ENCODE measurements at places on chromosomes 4 and X.

DNA sequence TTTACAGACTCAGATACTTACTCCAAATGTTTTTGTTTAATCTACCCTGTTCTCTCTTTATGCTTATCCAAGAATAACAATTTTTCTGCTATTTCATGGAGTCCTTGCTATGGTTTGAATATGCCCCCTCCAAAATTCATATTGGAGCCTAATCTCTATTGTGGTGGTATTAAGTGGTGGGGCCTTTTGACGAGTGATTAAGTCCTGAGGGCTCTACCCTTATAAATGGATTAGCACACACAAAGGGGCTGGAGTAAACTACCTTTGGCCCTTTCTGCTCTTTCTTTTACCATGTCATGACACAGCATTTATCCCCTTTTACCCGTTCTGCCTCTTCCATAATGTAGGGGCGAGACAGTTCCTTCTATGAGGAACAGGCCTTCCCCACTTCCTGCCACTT lies 285.5 kb downstream of the GASK1B start:
- DNase-seq: no peak

- peak; percentile 27 for DNase-seq
Measured at GRCh38 chr4:75708218-75708691, 16.1 kb upstream of the USO1 start.

DNA sequence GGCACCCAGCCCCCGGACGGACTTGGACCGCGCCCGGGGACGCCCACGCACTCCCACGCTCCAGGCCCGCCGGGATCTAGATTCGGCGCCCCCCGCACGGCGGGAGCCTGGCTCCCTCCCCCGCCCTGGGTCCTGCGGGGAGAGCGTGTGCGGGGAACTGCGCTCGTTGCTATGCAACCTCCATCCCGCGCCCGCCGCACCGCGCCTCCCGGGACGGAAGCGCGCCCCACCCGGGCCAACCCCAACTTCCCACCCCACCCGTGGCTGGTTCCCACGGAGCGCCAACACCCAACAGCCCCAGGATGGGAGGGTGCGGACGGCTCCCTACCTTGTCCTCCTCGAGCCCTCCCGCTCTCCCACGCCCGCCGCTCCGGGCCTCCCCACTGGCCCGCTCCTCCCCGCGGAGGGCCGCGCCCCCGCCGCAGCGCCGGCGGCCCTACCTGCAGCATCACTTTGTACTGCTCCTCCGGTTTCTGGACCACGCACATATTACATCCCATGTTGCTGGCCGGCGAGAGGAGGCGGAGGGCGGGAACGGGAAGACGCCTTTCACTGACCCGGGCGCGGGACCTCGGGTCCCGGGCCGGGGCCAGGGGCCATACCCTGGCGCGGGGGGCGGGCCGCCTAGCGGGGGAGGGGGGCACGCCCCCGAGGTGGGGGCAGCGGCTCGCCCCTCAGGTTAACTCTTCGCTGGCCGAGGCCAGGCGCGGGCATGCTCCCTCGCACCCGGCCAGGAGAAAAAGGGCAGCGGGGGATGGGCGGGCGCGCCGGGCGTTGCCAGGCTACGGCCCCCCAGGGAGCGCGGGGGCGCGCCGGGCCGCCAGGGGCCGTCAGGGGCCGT lies at the start of gene PDZD4:
Gene PDZD4 (minus strand): TSS at position 746 of the 841 bp plus-strand sequence. CDS start 246 bp downstream, at position 500.
- DNase-seq: no peak

DNA sequence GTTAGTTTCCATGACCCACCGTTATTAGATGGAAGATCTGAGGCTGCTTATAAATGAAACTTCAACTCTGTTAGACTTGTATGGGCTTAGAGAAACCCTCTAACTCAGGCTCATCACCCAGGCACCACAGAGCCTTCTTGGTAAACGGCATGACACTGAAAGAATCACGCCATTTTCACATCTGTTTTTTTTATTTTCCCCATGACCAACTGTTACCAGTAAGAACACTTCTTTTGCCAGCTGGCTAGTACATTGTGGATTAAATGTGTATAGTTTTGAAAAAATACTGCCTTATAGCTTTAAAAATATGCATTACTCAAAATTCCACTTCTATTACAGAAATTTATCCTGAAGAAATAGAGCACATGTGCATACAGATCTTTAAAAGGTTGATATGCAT lies 48.0 kb upstream of the APELA start:
- DNase-seq: no peak

- no peak for DNase-seq
Measured at GRCh38 chr4:125344198-125344597, 29.4 kb downstream of the FAT4 start.

DNA sequence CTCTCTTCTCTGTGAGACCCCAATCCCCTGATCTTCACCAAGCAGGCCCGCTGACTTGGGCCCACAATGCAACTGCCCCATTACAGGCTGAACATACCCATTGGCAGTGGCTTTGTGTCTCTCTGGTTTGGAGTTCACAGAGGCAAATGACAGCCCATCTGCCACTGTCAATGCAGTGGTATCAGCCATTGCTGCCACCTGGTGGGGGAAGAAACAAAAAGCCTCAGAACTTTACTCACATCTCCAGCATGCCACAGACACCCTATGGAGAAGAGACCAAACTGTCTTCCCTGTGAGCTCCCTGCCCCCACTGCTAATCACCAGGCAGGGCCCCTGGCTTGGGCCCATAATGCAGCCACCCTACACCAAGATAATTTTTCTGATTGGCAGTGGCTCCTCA lies 729.3 kb upstream of the ACTRT1 start:
- DNase-seq: no peak

DNA sequence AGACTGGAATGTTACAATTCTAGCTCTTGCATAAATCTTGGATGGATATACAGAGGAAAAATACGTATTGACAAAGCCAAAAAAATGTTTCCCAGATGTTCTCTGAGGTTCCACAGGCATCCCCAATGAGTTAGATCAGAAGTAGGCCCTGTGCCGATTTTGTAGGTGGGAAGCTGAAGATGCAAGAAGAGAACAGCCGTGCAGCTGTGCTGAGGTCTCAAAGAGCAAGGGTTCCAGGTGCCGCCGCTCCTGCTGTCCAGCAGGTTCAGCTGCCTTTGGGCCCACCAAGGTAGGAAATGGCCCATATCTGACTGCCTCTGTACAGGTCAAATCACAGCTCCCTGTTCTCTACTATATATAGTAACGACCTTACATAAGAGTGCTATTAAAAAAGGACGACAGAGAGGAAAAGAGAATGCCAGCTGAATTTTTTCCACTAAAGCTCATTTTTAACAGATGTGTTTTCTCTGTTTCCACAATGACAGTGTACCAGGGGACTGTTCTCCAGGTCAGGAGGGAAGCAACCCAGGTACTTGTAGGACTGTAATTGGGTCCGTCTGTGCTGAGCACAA lies 155.6 kb downstream of the CBR4 start:
- DNase-seq: no peak

DNA sequence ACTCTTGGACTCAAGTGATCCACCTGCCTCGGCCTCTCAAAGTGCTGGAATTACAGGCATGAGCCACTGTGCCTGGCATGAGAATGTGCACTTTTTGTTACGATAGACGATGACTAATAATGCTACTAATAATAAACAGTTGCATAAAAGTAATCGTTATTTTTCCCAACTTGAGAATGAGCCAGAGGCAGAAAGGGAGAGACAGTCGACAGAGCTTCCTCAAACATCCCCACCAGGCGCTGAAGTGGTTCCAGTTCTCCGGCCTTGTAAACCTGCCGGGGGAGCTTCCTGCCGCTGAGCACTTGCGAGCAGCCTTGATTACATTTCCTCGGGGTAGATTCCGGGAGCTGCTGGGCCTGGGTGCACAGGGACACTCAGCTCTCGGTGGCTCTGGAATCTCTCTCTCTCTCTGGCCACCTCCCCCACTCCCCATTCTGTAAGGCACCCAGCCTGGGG lies 8.9 kb upstream of the HTRA3 start:
- DNase-seq: no peak

- DNase-seq: no peak
Measured at GRCh38 chr4:1796486-1797204, 3.6 kb downstream of the FGFR3 start.

DNA sequence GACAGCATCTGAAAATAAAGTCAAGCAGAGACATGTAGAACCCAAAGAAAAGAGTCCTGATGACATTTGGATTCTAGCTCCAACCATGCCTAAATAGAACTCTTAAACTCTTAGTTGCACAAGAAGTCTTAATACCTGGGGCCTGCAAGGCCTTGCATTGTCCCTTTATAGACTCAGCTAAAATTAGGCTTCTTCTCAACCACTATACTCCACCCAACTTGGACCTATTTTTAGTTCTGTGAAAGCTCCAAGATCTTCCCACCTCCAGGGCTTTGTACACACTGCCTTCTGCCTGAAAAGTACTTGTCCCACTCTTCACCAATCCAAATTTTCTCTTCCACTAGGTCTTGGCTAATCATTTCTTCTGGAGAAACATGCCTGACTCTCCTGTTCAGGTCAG lies 36.5 kb downstream of the PLK4 start:
- no peak for DNase-seq

DNA sequence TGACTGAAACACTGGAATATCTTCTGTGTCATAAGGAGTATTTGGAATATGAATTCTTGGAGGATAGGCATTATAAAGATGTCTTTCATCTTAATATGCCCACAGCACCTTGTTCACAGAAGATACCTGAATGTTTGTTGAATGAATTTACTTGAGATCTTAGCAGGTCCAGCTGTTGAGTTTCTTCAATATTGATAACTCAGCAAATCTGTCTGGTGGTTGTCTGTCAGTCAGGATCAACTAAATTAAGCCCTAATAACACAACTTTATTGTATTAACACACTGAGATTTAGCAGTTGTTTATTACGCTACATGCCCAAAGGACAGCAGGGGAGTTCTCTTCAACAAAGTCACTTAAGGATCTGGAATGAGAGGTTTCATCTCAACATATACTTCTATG lies 106.5 kb downstream of the CNOT6L start:
- no peak for DNase-seq

GRCh38 chrX:18833071-18833731 lies 125.8 kb downstream of the PPEF1 start:
- DNase-seq: no peak

DNA sequence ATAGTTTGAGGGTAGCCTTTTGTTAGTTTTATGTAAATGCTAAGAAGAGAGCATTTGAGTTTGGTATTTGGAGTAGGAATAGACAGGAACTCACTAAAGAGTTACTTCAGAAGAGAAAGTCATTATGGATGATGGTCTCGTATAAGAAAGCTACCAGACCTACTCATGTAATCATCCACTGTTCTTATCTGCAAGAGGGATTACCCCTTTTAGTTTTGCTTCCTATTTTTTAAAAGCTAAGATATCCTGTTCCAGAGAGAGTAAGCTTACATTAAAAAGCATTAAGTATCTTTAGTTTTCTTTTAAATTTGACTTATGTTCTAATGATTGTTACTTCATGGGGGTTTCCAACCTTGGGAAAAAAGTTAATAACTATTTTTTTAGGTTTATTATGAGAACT lies 12.5 kb upstream of the ART3 start:
- no peak for DNase-seq

GRCh38 chr4:74370912-74371311 lies 6.0 kb downstream of the EREG start:
- DNase-seq: no peak

DNA sequence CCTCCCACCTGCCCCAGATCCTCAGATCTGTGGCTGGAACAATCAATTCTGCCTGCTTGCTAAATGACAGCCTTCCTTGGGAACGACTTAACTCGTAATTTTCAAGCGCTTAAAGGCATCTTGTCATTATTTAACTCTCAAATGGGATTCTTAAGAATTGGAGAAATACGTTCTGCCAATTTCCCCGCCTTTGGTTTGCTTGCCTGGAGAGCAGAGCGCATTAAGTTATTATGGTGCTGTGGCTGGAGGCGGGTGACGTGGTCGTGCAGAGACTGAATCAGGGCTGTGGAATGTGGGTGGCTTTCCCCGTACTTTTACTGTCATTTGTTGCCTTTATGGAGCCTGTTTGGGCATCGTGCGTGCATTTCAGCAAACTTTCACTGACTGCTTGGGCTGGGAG lies 78.9 kb upstream of the PSAPL1 start:
- DNase-seq: no peak

DNA sequence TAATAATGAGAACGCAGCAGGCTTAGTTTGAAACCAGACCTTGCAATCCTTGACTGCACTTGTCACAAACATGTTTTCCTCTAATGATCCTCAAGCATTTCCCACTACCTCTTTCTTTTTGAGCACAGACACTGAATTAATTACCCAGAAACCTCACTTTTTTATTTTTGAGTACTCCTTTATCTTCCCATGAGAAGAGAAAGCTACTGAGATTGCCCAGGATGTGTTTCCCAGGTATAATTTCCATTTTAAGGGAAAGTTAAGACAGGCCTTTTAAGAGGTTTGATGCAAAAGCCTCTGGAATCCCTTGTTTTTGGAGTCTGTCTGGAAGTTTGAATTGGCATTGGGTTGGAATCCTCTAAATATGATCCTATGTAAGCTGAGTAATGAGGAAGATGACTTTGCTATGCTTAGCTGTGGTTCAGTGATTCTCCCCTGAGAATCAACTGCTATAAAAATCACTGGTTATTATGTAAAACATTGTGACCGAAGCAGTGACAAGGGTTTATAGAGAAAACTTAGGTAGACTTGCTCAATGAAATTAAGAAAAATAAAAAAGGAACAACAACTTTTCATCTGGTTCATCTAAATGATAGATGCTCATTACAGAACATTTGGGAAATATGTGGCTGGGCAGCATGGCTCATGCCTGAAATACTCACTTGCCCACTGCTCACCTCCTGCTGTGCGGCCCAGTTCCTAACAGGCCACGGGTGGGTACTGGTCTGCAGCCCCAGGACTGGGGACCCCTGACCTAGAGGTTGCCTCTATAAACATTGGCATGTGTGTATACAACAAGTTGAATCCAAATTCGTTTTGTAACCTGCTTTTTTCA lies 10.8 kb upstream of the RHOH start:
- no peak for DNase-seq

- no peak for DNase-seq
Measured at GRCh38 chr4:138770818-138771217, 244.8 kb upstream of the NOCT start.

All from activated CD8-positive, alpha-beta memory T cell treated with anti-CD3 and anti-CD28 coated beads for 4 hours (primary cell).